ENCODE measurements at places on chromosomes 13 and 19. TPM values are rescaled to one million over a fixed set of nuclear protein-coding genes. Genes with fewer than 3 reads are reported as not detected.
A peak's percentile ranks its signal among the peaks of the same experiment; 100 is the strongest.

- DNase-seq: no peak
Measured at GRCh38 chr13:49225223-49226042, 5.3 kb downstream of the MLNR start.

- no peak for DNase-seq
Measured at GRCh38 chr13:29887686-29888085, 37.3 kb upstream of the UBL3 start.

- no peak for DNase-seq
Measured at GRCh38 chr19:47675859-47676258, 37.4 kb upstream of the EHD2 start.

The IGFL3 gene
- not detected for total RNA-seq

DNA sequence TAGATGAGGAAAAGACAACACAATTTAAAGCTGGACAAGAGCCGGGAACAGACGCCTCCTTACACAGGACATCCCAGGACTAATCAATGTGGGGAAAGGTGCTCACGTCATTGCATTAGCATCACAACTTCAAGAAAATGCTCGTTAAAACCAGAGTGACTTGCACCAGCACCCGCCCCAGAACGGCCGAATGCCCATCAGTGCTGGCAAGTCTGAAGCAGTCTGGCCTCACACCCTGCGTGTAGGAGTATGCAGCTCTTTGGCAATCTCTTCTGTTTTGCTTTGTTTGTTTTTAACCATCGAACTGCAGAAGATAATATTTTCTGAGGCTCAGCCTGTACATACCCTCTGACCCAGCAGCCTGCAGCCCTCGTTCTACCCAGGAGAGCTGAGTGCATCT lies 44.8 kb upstream of the LDLR start:
- DNase-seq: no peak

- no peak for DNase-seq
Measured at GRCh38 chr19:30911491-30911890, 437.7 kb downstream of the TSHZ3 start.

- DNase-seq: no peak
Measured at GRCh38 chr13:30845297-30846214, 60.5 kb upstream of the MEDAG start.

The ZSCAN4 gene
- total RNA-seq: not detected

- DNase-seq: no peak
Measured at GRCh38 chr13:98773921-98774320, 21.4 kb upstream of the SLC15A1 start.

DNA sequence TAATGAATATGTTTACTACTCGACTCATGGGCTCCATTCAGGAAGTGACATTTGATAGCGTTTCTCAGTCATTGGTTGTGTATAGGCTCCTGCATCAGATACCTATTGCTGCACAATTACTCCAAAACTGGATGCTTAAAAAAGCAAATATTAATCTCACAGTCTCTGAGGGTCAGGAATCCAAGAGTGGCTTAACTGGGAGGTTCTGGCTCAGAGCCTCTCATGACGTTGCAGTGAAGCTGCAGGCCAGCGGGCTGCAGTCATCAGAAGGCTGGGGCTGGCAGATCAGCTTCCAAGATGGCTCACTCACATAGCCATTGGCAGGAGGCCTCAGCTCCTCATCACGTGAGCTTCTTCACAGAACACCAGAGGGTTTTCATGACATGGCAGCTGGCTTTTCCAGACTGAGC lies 525.1 kb upstream of the NBEA start:
- no peak for DNase-seq

- DNase-seq: peak; percentile 97
Measured at GRCh38 chr19:3047496-3048189, 14.7 kb downstream of the TLE5 start.

DNA sequence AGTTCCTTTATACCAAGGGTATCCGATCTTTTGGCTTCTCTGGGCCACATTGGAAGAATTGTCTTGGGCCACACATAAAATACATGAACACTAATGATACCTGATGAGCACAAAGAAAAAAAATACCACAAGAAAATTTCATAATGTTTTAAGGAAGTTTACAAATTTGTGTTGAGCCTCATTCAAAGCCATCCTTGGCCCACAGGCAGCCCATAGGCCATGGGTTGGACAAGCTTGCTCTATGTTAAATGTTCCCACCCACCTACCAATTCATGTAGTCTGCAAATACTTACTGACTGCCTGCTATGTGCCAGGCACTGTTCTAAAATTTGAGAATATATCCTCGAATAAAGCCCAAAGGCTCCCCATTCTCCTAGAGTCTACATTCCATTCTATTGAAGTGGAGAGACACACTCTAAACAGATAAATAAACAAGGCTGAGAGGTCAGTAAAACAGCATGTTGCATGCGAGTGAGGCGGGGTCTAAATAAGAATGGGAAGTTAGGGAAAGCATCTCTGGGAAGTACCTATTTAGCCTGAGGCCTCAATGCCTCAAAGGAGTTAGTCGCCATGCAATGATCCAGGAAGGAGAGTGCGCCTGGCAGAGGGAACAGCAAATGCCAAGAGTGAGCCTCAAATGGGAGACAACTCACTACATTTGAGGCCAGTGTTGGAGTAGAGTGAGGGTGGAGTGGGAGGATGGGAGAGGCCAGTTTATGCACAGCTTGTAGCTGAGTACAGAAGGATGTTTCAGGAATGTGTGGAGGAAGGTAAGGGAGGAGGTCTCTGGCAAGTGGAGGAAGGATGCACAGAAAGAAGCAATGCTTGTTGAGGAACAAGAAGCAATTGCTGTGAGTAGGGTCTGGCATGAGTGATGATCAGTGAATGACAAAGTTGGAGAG lies 52.5 kb upstream of the CLDN10 start:
- no peak for DNase-seq

The FPR1 gene
- total RNA-seq: not detected

- peak; percentile 55 for DNase-seq
Measured at GRCh38 chr19:11480715-11481533, at the start of gene ELAVL3. Gene ELAVL3, minus strand, starts transcription at chr19:11481046. Its CDS starts 438 bp downstream, at chr19:11480608.

- no peak for DNase-seq
Measured at GRCh38 chr19:17797424-17798201, 2.7 kb downstream of the B3GNT3 start.

The FAM216B gene
- total RNA-seq: not detected

DNA sequence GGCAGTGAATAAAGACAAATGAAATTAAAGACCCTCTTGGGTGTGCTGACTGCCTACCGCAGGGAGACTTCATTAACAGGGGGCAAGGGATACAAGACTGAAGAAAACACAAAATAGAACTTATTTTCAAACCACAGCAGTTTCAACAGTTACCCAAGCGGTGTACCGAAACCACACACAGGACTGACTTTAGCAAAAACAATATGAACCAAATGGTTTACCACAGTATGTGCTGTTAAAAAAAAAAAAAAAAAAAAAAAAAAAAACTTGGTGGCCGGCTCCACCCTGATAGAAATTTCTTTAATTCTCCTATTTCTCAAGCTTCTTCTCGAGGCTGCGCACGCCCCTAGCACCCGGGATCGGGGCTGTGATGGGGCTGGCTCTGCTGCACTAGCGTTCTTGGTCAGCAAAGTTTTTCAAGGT lies 42.6 kb downstream of the KLF2 start:
- DNase-seq: no peak

The PRMT1 gene
- 536 TPM for total RNA-seq

The FOSB gene
- 1.9 TPM for total RNA-seq

DNA sequence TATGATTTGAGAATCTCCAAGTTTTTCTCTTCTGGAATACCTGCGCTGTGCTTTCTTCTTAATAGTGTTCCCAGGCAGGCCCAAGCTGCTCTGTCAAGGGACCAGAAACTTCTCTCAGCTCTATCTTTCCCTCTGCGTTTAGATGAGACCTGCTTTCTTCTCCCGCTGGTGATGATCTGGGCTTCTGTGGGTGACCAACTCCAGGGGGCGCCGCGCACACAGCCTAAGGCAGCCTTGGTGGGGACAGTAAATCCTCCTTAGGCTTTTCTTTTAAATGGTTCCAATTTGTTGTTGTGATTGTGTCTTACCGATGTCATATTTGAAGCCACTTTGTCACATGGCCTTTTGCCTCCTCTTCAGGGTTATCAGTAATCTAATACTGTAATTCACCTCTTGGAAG lies 439.4 kb upstream of the KLF12 start:
- DNase-seq: no peak

The PGLYRP2 gene
- total RNA-seq: 4.7 TPM

GRCh38 chr19:38869836-38870607 lies 8.1 kb downstream of the RINL start:
- peak; percentile 86 for DNase-seq

- DNase-seq: peak; percentile 79
Measured at GRCh38 chr19:6216996-6217751, 62.6 kb downstream of the MLLT1 start.

GRCh38 chr13:33933810-33934209 lies 115.9 kb downstream of the RFC3 start:
- DNase-seq: no peak

- DNase-seq: no peak
Measured at GRCh38 chr13:75838366-75839005, 202.4 kb downstream of the LMO7 start.

DNA sequence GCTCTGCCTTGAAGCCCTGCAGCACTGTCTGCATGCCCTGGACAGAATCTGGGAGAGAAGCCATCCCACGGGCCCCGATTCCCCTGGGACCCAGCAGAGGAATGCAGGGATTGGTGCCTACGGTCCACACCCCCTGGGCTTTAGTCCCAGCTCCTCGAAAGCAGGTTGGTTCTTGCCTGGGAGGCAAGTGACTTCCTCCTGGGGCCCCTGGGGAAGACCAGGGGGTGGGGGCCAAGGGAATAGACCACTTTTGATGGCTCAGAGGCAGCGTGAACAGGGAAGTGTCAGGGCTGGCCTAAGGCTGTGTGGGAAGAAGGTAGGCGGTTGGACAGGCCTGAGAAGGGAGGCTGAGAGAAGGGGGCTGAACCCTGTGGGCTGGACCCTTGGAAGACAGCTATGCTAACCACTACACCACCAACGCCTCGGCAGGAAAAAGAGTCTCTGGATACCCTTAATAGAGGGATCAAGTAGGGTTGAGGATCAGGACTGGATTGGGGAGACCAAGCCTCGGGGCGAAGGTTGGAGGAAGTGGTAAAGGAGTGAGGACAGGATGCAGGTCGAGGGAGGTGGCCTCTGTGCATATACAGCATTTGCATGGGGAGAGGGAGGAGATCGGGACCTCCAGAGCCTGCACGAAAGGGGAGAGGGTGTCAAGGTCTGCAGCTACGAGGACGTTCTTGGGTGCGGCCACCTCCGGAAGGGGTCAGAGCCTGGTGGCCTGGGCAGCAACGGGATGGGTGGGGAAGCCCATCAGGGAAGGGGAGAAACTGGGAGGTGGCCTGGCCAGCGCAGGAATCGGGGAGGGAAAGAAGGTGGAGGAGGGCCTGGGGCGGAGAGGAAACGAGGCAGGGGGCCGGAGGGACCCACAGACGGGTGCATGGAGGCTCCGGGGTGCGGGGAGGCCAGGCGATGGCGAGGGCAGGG lies 709 bp downstream of the DPP9 start:
- peak; percentile 83 for DNase-seq

The PPFIA3 gene
- 33.6 TPM for total RNA-seq

DNA sequence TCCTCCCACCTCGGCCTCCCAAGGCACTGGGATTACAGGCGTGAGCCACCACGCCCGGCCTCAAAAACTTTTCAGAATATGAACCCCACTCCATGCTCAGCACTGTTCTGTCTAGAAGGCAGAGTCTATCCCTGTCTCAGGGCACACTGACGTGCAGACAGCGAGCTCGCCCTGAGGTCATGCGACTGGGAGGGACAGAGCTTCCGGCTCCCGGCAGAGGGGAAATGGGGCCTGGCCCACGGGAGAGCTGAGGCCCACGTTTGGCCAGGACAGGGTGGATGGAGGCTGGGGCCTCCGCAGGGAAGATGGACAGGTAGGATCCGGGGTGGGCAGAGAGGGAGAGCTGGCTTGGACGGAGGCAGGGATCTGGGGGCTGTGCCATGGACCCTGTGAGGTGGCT lies 2.8 kb upstream of the AZU1 start:
- no peak for DNase-seq

The FFAR3 gene
- 0.15 TPM for total RNA-seq

- no peak for DNase-seq
Measured at GRCh38 chr13:97023117-97023516, 28.8 kb upstream of the OXGR1 start.

- DNase-seq: no peak
Measured at GRCh38 chr19:3151563-3152418, 16.0 kb downstream of the GNA15 start.

GRCh38 chr13:24617256-24618010 lies 62.8 kb upstream of the ATP12A start:
- no peak for DNase-seq

GRCh38 chr13:95222733-95223018 lies 78.6 kb downstream of the ABCC4 start:
- DNase-seq: no peak

DNA sequence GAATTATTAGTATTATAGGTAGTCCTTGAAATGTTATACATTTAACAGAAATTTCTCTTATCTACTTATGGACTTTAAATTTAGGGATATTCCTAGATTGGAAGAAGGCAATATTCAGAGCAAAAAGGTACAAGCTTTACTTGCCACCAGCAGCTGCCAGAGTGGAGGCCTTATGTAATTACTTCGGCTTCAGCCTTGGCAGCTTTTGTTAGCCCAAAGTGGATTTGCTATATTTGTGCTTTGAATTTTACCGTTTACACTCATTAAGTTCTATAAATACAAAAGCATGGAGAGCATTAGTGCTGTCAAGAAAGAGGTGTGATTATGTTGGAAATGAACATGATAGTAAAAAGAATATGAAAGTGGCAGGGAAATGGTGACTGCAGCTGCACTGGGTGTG lies 319.9 kb downstream of the ATP8A2 start:
- DNase-seq: no peak

GRCh38 chr13:49213539-49213938 lies 6.6 kb upstream of the MLNR start:
- DNase-seq: no peak

DNA sequence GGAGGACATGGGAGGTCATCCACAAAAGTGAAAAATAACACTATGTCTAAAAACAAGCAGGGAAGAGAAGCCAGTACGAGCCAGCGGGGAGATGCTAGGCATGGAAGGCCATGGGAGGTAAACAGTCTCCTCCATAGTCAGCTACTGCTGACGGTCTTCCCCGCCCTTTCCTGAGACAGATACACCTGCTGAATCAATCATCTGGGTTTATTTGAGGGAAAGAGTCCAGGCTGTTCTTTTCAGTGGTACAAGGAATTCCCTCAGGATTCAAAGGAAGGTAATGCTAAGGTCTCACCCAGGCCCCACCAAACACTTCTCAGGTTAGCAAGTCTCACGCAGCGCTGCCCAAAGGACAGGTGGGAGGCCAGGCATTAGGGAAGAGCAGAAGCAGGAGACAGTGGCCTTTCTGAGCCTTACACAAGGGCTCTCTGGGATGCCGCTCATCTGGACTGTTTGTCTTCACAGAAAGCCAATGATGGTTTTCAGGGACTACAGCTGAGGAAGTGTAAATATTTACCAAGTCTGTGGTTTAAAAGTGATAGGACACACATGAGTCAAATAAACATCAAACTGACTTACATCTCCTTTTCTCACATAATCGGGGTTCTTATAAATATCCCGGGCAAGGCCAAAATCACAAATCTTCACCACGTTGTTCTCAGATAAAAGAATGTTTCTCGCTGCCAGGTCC lies 173.9 kb downstream of the FLT1 start:
- DNase-seq: no peak

DNA sequence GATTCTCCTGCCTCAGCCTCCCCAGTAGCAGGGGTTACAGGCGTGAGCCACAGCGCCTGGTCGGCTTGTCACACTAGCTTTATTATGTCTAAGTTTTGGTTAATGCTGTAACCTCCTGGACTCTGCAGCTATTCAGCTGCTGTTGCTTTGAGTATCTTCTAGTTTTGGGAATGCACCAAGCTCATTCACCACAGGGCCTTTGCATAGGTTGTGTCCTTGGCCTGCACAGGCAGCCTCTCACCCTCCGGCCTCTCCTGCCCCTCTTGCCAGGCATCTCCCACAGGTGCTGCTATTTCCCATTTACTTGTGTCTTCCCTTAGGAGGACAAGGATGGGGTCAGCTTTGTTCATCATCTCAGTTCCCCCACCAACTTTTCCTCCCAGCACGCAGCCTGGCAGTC lies 2.4 kb upstream of the CCDC9 start:
- no peak for DNase-seq
